SIG-M5 (cell line): ENCODE measurements at places on chromosomes 7 and 10.

- DNase-seq: no peak
Observed at GRCh38 chr7:25638590-25639244, 410.4 kb upstream of the NPVF start.

DNA sequence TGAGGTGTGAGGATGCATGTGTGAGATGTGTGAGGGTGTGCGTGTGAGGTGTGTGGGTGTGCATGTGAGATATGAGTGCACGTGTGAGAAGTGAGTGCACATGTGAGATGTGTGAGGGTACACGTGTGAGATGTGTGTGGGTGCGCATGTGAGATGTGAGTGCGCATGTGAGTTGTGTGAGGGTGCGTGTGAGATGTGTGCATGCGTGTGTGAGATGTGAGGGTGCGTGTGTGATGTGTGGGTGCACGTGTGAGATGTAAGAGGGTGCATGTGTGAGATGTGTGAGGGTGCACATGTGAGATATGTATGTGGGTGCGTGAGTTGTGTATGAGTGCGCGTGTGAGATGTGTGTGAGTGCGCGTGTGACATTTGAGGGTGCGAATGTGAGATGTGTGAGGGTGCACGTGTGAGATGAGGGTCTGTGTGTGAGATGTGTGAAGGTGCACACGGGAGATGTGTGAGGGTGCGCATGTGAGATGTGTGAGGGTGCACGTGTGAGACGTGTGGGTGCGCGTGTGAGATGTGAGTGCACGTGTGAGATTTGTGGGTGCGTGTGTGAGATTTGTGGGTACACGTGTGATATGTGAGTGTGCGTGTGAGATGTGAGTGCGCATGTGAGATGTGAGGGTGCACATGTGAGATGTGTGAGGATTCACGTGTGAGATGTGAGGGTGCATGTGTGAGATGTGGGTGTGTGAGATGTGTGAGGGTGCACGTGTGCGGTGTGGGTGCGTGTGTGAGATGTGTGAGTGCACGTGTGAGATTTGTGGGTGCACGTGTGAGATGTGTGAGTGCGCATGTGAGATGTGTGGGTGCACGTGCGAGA, 30.5 kb downstream of the PPIF start:
- no peak for DNase-seq

- no peak for DNase-seq
Observed at GRCh38 chr7:4470246-4470645, 211.8 kb upstream of the FOXK1 start.

GRCh38 chr10:113820507-113820906, 33.4 kb downstream of the DCLRE1A start:
- DNase-seq: no peak

DNA sequence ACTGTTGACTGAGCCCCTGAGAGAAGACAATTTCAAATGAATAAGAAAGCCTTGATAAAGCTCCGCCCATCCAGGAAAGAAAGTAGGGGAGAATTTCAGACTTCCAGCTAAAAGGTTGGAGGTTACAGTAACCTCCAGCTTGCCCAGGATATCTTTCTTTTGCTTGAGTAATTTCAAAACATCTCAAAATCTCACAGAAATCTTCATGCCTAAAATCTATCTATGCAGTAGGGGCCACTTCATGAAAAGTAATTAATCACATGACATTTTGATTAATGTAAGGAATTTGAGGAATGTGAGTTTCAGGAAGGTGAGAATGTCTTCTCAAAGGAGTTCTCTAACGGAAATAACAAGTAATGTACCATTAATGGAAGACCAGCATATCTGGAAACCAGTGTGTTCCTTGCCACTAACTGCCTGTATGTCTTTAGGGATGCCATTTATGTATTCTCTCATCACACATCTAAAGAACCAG, 24.2 kb downstream of the TRIL start:
- no peak for DNase-seq
